ENCODE measurements at places on chromosomes 2 and 18. TPM values are rescaled to one million over a fixed set of nuclear protein-coding genes. Genes with fewer than 3 reads are reported as not detected.
A peak's percentile ranks its signal among the peaks of the same experiment; 100 is the strongest.

DNAJC5G gene
- total RNA-seq = not detected

GRCh38 chr2:26241928-26242436 is 2.5 kb downstream of the HADHA start:
- no peak for DNase-seq

TCF23 gene
- total RNA-seq = not detected

DNA sequence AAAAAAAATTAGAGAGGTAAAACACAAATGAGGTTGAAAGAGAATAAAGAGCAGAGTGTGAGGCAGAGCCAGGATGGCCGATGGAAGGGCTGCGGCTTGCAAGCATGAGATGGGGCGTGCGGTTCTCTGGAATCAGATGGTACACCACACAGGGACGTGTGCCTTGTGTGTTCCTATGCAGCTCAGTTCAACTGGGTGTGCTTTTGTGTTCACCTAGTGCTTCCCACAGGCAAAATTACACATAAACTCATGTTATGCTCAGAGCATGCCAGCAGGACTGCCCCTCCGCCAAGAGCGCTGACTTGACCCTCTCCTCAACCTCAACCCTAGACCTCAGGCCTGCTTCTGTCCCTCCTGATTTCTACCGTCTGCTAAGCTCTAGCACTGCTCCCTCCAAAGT is 24.4 kb downstream of the STARD7 start:
- DNase-seq = no peak

- DNase-seq = no peak
Measured at GRCh38 chr2:37201766-37202165, 5.5 kb downstream of the CEBPZOS start.

- DNase-seq = no peak
Measured at GRCh38 chr18:67483237-67483636, 33.3 kb downstream of the DSEL start.

- no peak for DNase-seq
Measured at GRCh38 chr2:61177727-61178549, 15.9 kb downstream of the C2orf74 start.

DNA sequence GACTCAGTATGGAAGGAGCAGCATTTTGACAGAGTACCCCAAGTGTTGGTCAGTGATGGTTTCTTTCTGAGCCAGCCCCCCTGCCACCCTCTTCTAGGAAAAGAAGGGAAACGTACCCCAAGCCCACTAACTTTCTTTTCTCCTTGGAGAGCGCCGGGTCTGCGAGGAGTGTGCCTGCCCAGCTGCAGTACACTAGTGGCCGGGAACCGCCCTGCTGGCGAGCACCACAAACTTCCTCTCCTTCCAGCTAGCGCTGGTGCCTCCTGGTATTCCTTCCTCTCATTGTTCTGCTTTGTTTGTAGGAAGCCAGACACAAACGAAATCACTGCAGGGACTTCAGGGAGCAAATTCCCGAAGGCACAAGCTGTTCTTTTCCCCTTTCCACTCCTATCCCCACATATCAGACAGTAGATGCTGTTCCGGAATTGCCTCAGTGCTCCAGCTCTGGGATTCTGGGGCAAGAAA is 1.8 kb downstream of the CCDC85A start:
- peak; percentile 29 for DNase-seq

- DNase-seq = no peak
Measured at GRCh38 chr2:17387591-17387990, 130.6 kb downstream of the RAD51AP2 start.

TMEM163 gene
- not detected for total RNA-seq

HOXD12 gene
- total RNA-seq = not detected

GRCh38 chr2:32135409-32135808 is 30.3 kb upstream of the SLC30A6 start:
- peak; percentile 79 for DNase-seq

TMEM247 gene
- not detected for total RNA-seq

GRCh38 chr2:163123526-163123925 is 285.0 kb upstream of the KCNH7 start:
- no peak for DNase-seq

DNA sequence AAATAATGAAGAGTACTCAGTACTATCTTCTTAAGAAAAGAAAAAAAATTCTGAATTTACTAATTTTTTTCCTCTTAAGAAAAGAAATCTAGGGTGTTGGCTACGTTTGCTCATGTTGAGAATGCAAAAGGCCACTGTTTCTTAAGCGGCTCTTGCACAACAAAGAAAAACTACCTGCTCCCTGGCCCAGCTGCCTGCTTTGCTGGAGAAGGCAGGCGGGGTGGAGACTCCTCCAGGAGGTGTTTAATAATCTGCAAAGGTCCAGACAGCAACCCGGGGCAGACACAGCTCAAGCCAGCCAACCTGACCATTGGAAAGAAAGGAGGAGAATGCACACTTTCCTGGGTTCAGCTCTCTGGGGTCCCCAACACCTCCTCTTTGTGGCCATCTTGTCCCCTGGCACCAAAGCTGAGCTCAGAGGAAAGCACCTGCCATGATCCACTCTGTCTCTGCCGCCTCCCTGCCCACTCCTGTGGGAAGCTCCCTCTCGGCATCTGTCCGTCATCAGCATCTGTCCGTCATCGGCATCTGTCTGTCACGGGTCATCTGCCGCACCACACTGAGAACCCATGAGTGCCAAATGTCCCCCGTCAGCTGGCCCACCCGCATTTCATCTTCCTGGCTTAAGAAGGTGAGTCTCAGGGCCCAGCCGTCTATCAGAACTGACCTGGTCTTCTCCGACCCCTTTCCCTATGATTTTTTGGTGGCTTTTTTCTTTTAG is 11.9 kb downstream of the ZNF516 start:
- DNase-seq = no peak

- DNase-seq = no peak
Measured at GRCh38 chr2:150135223-150135883, 352.1 kb downstream of the RND3 start.

GRCh38 chr2:180983468-180984242 is 3.2 kb downstream of the UBE2E3 start:
- peak; percentile 80 for DNase-seq

KIAA2012 gene
- total RNA-seq = not detected

- DNase-seq = no peak
Measured at GRCh38 chr2:226836548-226836885, 663 bp downstream of the RHBDD1 start.

- DNase-seq = no peak
Measured at GRCh38 chr2:120949027-120949956, 213.6 kb downstream of the GLI2 start.

DNA sequence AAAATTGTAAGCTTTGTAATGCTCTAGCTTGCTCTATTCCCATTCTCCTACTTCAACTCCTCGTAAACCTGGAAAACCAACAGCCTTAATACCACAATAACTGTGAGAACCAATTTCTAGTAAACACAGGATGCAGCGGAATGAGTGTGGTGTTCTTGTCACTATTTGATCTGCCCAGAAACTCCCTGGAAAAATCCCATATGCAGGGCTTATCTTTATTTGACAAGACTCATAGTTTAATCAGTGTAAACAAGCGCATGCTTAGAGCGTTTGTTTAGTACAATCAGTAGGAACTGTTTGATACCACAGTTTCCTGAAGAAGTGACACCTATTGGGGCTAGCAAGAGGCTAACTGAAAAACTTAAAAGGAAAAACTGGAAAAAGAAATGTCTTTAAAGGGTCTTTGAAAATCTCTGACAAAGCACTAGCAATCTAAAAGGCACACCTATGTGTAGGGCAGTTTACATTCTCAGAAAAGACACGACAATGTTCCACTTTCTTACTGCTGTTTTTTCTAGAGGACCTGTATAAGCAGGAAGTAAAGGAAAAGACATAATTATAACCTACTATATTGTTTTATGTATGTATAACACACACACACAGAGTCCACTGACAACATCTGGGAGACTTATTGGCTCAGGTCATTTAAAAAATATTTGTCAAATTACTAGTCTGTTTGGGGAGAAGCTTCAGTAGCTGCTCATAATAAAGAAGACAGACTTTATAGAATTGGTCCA is 241.4 kb upstream of the KLHL14 start:
- no peak for DNase-seq

C2orf66 gene
- not detected for total RNA-seq

LCT gene
- total RNA-seq = not detected

- DNase-seq = no peak
Measured at GRCh38 chr2:184555352-184555751, 43.0 kb upstream of the ZNF804A start.

GRCh38 chr2:42026272-42026671 is 21.5 kb upstream of the PKDCC start:
- no peak for DNase-seq

- peak; percentile 76 for DNase-seq
Measured at GRCh38 chr2:219308142-219309101, 779 bp downstream of the PTPRN start.

GRCh38 chr2:30936977-30937376 is 129.7 kb upstream of the CAPN13 start:
- no peak for DNase-seq

SP3 gene
- 65.6 TPM for total RNA-seq

G6PC2 gene
- total RNA-seq = not detected

GRCh38 chr2:64086347-64087082 is 57.7 kb downstream of the PELI1 start:
- DNase-seq = peak; percentile 14

DNA sequence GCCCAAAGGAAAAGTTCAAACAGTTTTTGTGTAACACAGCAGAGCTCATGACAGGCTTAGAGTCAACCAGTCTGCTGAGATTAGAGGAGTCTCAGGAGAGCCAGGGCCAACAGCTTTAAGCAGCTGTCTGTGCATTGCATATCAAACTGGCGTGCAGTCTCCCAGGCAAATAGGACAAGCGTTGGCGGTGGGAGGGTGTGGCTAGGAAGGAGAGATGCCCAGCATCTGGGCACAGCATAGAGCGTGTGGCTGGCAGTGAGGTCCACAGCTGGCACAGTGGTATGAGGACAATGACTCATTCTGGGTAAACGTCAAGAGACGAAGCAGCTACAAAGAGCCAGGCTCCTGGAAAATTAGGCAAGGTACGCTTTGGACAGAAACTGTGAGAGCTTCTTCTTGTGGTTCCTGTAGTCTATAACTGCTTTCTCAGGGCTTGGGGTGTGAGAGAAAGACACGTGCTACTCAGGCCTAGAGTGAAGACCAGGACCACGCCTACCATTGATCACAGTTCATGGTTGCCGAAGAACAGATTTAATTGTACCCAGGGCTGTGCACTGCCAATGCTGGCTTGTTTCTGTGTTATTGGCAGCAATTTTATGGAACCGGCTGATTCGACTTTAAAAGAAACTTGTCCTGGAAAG is 14.8 kb downstream of the ZAP70 start:
- no peak for DNase-seq

DNA sequence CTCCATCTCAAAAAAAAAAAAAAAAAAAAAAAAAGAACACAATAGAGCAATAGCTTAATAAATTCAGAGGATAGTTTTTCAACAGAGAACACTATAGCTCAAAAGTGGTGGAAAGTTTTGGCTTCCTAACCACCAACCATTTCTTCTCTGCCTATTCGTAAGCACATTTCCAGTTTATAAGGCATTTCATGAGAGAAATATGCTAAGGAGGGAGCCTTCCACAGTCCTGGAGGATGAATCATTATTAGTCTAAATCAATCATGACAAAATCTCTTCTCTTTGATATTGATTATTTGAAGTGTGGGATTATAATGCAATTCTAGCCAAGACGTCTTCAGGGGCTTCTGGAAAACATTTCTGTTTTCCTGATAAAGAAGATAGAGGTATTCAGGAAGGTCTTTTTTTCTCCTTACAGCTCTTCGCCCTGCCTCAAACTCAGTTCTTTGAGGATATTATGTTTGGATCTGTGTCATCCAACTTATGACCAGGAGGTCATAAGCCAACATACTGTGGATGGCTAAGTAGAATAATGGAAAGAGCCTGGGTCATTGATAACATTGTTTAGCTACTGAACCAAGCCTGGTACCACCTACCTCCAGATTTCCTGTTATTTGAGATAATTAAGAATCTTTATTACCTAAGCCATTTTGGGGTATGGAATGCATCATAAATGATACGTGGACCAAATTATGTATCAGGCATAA is 207.3 kb downstream of the TRIB2 start:
- DNase-seq = no peak

DNA sequence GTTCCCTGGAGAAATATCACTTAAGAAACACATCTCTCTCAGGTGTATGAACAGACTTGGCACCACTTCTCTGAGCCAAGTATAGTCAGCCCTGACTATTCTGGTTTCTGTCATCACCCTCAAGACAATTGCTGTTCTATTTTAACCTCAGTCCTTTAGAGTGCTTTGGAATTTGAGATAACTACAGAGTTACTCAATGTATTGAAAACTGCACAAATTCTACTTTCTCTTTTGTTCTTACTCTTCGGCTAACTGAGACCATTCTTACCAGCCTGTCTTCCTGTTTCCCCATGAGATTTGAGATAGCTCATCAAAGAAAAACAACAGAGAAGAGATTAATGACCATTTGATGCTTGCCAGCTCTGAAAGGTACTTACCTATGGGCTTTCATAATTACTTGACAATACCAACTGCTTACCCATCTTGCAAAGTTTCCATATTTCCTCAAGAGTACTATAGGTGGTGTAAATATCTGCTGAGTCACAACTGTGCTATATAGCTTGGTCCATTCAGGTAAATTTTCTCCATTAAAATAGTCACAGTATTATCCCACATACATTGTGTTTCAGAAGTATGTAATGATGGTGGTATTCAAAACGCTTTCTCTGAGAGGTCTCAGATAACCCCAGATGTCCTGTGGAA is 467.5 kb upstream of the CHST9 start:
- no peak for DNase-seq

DNA sequence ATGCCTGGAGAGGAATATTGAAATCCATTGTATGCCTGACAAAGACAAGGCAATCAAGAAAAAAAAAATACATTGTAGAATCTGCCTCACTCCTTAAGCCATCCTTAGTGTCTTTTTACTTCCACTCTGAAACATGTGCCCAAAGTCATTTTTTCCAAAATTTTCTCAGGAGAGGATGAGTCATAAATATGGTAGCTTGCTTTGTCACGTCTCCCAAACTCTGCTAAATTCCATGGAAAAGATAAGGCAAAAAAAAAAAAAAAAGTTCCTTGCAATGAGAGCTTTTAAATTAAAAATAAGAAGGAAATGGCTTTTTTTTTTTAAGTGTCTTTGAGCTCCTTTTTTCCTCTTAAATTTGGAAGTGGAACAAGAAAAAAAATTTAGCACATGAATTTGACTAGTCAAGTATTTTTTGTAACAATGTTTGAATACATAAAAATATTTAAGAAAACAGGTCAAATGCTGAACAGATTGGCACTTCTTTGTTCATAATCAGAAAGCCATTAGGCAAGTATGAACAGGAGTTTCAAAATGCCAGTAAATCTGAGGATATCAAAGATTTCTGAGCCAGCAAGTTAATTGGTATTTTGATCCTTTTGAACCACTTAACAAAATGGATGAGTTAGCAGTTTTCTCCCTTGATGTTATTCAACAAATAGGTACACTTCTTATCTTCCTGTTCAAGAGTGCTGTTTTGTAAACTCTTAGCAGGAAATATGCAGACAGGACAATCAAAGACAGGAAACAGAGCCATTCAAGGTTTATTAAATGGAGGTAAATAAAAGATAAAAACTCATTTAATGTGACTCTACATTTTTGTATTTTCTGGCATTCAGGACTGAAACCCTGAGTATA is 247.3 kb upstream of the SP5 start:
- no peak for DNase-seq

EVX2 gene
- not detected for total RNA-seq
